Activated naive CD8-positive, alpha-beta T cell treated with anti-CD3 and anti-CD28 coated beads, Interleukin-2, amount 50 U/mL, for 24 hours (primary cell): ENCODE measurements at places on chromosomes 12 and 14.

- no peak for DNase-seq
These were observed 77.7 kb upstream of the TRAF3 start for GRCh38 chr14:102699416-102700110.

DNA sequence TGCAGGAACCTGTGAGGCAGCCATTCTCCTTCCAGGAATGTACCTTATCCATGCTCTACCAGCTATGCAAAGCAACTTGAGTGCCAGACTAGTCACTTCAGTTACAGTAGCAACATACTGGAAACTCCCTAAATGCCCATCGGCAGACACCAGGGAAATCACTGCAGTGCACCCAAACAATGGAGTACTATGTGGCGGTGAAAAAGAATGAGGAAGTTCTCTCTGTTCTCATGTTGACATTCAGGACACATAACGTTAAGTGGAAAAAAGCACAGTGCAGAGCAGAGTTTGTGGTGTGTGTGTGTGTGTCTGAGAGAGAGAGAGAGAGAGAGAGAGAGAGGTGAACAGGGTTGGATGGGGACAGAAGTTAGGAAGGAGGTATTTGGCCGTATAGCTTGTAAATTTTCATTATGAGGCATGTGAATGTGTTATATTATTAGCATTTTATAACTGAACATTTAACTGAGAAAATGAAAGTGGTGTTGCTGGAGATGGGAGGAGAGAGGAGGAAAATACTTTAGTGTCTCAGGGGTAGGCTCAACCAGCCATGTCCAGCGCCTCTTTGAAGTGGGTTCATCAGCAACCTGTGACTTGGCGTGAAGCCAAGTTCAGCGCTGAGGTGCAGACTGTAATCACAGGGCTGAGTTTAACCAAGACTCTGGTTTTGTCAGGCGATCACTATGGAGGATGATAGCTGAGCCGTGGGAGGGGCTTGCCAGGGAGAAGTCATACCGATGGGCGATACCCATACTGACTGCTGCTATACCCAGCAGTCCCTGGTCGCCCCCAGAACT, 17.3 kb downstream of the TNFAIP2 start:
- no peak for DNase-seq

DNA sequence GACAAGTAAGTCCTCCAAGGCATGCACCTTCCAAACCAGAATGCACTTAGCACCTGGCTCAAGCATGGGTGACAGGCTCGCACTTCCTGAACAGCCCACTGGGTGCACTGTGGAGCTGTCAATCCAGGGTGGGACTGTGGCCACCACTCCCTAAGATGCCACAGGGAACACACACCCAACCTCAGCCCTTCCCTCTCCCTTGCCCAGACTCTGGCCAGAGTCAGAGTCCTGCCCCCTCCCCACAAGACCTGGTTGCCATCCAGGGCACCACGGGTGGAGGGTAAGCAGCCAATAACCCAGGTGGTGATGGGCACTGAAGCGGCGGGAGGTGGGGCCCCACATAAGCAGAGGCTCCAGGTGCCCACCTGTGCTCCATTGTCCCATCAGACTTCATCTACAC, 160.6 kb downstream of the MYRFL start:
- peak; percentile 18 for DNase-seq

DNA sequence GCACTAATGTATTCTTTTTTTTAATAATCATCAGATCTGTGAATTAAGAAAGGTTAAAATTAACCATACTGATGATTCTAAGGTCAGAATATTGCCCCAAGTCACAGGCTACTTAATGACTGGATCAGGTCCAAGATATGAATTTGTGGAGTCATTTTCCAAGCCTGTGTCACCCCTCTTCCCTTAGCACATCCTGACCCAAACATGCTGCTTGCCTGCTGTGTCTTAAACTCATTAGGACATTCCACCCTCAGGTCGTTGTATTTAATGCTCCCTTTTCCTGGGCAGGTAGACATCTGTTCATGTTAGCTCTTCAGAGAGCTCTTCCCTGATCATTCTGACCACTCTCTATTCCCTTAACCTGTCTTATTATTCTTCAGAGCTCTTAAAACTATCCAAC, 463.5 kb upstream of the PDE3A start:
- DNase-seq, result no peak

- no peak for DNase-seq
These were observed 37.3 kb upstream of the EML1 start for GRCh38 chr14:99755629-99756603.

DNA sequence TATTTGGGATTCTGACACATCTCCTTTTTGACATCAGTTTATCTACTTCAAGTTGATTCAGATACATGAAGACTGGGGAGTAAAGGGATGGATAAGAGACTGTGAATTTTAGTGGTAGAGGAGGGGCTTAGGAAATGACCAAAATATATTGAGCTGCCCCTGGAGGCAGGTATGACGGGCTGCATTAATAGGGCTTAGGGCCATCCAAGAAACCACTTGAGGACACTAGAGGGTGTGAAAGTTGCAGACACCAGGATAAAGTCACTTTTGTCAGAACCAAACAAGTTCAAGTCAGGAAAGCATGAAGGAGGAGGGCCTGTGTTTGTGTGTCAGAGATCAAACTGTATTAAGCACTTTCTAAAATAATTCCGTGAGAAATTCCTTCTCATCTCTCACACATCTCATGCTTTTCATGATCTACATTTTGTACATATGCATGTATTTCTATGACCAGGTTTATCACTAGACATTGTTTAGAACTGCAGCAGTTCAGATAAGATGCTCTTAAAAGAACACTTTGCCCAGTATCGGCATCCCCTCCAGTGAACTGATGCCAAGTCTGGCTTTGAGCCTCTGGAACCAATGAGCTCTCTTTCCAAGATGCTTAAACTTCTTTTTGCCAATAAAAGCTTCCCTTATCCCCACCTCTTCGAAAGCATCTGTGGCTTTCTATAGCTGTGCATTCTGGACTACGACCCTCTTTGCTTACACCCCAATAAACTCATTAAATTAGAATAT, 136.9 kb downstream of the SLC38A1 start:
- no peak for DNase-seq

GRCh38 chr14:45065956-45066355, 18.0 kb upstream of the PRPF39 start:
- DNase-seq, result no peak

GRCh38 chr12:777550-778047, 25.2 kb downstream of the WNK1 start:
- no peak for DNase-seq

GRCh38 chr12:95634622-95635621, 83.6 kb upstream of the USP44 start:
- DNase-seq, result no peak

DNA sequence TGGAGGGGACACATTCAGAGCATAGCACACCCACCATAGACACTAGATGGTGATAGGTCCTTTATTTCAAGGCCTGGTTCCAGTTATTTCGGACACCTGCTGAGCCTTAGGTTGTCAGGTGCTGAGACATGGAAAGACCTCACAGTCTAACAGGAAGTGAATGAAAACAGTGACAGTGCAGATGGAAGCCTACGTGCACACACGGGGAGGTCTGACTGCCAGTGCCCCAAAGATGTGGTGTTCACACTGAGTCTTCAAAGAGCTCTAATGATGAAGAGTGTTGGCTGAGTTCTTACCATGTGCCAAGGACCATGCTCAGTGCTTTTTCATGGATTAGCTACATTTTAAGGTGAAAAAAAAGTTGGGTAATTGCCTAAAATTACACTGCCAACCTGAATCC, 46.6 kb downstream of the CKB start:
- no peak for DNase-seq

GRCh38 chr14:38282936-38283335, 27.0 kb upstream of the CLEC14A start:
- DNase-seq, result no peak

DNA sequence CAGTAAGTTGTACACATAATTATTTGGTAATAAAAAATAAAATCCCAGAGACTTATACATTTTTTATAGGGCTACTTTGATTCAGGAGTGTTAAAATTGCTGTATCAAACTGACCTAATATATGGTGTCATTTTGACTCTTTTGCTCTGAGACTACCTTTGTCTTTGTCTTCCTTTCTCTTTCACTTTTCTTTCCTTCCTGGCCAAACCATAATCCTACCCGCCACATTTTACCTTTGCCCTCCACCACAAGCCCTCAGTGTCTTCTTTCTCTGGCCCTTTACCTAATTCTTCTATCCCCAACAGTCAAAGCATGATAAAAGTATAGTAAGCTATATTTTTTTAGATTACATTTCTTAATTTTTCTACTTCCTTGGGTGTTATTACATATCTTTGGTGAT, 62.0 kb downstream of the CAND1 start:
- DNase-seq, result no peak

DNA sequence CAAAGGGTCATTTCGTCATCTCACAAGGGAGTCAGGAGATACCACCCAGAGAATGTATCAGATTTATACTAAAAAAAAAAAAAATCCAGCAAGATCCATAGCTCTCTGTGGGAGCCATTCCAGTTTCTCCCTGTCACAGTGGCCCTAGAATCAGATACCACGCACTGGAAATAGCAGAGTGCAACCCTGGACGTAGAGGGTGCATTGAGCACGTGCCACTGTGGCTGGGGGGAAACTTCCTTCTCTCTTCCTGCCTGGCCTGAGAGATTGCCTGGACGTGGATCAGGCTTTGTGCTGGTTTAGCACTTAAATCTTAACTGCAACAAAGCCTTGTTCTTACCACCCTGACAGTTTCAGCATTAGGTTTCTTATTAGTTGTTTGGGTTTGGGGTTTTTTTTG, 124.3 kb downstream of the FBXL14 start:
- DNase-seq, result no peak

- no peak for DNase-seq
These were observed 5.3 kb upstream of the GRIP1 start for GRCh38 chr12:66684222-66684621.

GRCh38 chr12:108918960-108919642, 39.2 kb downstream of the DAO start:
- DNase-seq, result no peak

DNA sequence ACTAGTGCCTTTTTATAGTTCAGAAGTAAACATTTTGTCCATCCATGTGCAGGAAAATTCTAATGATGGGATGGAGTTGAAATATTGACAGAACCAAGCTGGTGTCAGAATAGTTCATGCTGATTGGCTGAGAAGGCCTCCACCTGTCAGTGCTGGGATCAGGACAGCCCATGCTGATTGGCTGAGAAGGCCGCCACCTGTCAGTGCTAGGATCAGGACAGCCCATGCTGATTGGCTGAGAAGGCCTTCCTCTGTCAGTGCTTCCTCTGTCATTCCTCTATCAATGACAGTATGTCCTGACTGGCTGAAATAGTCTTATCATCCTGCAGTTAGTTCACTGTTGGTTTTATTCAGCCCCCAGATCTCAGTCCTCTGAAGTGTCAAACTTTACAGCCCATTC, 95.7 kb downstream of the PPP2R5C start:
- DNase-seq, result no peak

- peak; percentile 59 for DNase-seq
These were observed 127.6 kb upstream of the AMIGO2 start for GRCh38 chr12:47207340-47207717.

DNA sequence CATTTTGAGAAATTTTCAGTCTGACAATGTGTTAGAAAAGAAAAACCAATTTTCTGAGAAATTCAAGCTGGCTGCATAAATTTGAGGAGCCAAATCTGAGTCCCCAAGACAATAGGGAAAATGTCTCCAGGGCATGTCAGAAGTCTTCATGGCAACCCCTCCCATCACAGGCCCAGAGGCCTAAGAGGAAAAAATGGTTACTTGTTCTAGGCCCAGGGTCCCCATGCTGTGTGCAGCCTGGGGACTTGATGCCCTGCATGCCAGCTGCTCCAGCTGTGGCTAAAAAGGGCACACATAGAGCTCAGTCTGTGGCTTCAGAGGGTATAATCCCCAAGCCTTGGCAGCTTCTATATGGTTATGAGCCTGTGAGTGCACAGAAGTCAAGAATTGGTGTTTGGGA, 464.6 kb downstream of the CCER1 start:
- no peak for DNase-seq

DNA sequence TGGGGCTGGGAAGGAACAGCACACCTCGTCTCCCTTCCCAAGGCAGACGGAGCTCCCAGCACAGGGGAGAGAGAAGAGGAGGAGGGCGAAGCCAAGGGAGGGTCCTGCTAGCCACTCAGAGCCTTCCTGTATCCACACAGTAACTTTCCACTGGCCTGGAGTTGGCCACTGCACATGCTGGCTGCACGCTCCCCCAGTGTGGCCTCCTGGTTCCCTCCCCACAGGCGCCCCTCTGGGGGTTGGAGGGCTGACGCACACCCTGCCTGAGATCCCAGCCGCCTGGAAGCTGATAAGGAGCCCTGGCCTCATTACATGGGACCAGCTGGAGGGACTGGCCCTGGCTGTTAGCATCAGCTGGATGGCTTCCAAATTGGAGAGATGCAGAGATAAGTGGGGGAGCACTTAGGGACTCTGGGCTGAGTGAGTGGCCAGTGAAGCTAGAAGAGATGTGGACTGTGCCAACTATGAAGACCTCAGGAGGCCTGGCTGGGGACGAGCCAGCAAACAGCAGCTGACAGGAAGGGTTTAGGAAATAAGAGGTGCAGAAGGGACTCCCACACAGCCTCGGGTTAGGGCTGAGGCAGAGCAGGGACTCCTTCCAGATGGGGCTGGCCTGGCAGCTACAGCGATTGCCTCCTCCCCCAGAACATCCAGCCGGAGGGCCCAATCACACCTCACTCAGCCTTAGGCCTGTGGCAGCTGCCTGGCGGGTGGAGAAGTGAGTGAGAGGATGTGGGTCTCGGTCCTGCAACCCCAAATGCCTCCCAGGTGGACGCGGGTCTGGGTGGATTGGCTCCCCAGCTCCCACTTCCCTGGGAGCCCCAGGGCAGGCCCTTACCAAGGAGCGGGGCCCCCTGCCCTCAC, 26.3 kb upstream of the BCDIN3D start:
- DNase-seq, result no peak

GRCh38 chr12:129670256-129670920, 233.4 kb downstream of the TMEM132D start:
- DNase-seq, result no peak

GRCh38 chr12:94437303-94437702, 22.4 kb downstream of the CEP83 start:
- DNase-seq, result no peak

- DNase-seq, result no peak
These were observed 115.4 kb upstream of the PPFIA2 start for GRCh38 chr12:81874586-81874985.

GRCh38 chr14:76067536-76067935, 82.0 kb downstream of the IFT43 start:
- no peak for DNase-seq

GRCh38 chr12:2084553-2085296, 31.9 kb downstream of the CACNA1C start:
- no peak for DNase-seq

DNA sequence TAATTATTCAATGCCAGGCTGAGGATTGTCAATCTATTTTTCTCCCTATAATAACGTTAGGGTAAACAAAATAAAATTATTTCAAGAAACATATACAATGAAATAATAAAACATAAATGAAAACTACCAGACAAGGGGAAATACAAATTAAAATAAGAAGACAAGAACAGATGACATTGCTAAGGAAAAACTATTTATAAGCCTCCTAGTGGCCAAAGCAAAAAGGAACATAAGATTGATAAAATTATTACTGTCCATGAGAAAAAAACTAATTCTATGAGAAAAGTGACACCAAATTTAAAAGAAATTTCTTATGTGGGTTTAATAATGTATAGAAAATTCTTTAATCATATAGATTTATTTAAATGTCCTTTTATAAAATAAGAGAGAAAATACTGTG, 294.7 kb downstream of the TTC6 start:
- no peak for DNase-seq

- no peak for DNase-seq
These were observed 12.2 kb upstream of the TUBA1A start for GRCh38 chr12:49200919-49201594.
